ENCODE measurements at places on chromosomes 6 and 20.

DNA sequence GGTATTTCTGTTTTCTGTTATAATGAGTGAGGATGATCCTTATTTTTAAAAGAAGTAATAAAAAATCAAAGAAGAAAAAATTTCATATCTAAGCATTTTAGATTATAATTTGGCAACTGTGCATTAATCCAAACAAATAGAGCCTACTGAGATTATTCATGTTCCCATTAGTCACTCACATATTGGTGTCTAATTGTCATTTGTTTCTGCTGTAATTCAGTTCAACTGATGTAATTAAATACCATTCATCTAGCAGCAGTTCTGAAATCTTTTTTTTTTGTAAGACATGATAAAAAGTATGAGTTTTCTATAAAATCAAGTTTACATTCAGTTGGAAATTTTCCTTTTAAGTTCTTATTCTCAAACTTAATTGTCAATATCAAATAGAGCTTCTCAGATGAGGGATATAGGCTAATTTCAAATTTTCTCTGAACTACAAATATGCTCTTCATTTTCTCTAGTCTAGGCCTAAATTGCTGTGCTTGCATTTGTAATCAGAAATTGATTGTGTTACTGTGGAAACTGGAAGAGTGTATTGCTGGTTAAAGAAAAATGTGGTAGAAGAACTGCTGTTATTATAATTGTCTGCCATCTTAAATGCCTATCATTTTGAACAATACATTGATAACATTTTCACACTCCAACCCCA lies 23.6 kb downstream of the PACRG start:
- no peak for DNase-seq

DNA sequence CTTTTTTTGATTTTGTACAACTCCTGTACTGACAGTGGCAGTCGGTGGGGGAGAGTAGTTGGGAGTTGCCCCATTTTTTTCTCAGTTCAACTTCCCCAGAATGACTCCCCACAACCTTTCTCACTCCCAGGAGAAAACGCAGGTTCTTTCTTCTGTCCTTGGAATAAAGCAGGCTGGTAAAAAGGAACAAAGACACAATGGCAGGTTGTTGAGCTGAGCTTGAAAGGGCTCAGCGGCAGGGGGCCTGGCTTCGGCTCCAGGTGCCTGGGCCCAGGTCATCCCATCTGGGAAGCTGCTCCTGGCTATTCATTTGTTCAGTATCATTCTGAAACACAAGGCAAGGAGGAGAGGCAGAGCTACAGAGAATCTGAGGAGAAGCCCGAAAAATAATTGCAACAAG lies 46.2 kb downstream of the PROKR2 start:
- no peak for DNase-seq

GRCh38 chr20:61435184-61435822 lies 183.2 kb downstream of the CDH4 start:
- DNase-seq: no peak

DNA sequence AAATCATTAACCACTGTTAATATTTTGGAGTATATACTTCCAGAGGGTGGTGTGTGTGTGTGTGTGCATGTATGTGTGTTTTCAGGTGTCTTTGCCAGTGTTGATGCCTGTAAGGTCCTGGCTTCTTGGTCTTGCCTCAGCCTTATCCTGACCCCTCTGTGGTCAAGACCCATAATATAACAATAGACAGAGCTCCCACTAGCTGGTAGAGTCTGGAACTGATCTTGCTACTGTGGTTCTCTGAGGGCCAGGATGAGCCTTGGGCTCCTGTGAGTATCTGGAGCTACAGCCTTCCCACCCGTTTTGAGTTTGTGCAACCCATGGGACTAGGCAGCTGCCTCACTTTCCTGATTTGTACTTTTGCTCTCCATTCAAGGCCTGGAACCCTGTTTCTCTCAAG lies 191.0 kb downstream of the IBTK start:
- no peak for DNase-seq

DNA sequence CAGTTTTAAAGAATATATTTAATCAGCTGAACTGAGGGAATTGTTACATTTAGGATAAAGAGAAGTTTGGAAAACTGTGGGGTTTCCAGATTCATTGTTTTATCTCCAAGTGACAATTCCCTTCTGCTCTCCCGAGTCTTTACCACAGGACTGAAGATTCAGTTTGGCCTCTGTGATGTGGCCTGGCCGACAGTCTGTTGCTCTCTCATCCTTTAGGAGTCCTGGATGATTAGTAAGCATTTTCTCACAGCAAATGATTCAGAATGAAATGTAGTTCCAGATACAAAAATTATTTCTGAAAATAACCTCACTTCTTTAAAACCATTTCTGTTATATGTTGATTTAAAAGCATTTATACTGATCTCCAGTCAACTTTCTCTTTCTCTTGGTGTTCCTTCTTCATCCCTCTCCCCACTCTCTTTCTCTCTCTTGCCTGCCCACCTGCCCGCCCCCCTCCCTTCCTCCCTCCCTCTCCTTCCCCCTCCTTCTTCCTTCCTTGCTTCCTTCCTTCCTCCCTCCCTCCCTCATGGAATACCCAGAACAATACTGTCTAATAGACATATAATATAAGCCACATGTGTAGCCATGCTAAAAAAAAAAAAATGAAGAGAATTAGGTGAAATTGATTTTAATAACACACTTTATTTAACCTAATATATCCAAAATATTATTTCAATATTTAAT lies 254.9 kb downstream of the PRL start:
- no peak for DNase-seq

GRCh38 chr6:29705389-29706231 lies 17.6 kb upstream of the HLA-F start:
- no peak for DNase-seq

DNA sequence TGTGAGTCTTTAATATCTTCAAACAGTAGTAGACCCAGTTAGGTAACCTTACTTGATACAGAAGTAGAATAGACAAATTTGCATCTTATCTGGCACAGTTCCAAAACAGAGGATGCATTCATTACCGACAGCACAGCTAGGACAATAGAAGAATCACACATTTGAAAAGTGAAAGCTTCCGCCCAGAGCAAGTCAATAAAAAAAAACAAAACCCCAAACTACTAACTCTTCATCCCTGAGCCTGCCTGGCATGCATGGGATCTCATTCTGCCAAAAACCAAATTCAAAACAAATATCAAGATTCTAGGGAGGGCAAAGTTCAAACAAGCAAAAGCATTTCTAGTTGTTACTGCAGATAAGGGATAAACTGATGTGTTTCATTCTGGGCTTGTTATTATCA lies 235.4 kb downstream of the BTBD9 start:
- no peak for DNase-seq

DNA sequence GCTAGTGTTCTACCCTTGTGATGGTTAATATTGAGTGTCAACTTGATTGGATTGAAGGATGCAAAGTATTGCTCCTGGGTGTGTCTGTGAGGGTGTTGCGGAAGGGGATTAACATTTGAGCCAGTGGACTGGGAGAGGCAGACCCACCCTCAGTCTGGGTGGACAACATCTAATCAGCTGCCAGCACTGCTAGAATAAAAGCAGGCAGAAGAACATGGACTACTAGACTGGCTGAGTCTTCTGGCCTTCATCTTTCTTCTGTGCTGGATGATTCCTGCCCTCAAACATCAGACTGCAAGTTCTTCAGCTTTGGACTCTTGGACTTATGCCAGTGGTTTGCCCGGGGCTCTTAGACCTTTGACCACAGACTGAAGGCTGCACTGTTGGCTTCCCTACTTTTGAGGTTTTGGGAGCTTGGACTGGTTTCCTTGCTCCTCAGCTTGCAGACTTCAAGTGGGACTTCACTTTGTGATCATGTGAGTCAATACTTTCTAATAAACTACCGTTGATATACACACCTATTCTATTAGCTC lies 50.1 kb downstream of the SDHAF4 start:
- DNase-seq: no peak

DNA sequence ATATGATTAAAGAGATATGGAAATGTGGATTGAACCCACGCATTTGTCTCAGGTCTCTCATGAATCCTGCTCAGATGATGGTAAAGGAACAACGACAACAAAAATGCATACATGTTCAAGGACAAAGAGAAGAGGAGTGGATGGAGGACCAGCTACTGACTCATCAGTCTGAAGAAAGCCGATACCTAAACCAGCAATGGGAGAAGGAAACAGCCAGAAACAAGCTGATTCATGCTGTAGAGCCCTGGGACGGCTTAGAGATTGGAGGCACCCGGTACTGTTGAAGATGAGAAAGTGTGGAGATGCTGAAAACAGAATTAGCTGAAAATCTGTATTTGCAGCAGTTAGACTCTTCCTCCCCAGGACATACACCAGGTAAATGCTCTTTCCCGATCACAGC lies 14.4 kb upstream of the RIPPLY2 start:
- DNase-seq: no peak

- DNase-seq: no peak
Observed at GRCh38 chr6:157198425-157199279, 124.7 kb downstream of the TMEM242 start.

DNA sequence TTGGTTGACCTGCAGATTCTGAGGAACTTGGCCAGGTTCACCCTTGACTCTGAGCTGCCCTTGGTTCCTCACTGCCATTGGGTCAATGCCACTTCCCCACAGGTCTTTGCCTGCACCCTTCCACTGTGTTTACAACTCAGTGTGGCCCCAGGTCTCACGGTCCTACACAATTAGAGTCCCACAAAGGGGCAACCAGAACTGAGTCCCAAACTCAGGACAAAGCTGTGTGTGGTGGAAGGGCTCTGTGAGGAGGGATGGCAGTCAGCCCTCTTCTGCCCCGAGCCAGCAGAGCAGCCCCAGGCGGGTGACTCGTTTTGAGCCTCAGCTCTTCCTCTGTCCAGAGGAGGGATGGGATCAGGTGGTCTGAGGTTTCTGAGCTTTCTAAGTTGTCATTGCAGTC lies 69.5 kb downstream of the NPEPL1 start:
- no peak for DNase-seq

DNA sequence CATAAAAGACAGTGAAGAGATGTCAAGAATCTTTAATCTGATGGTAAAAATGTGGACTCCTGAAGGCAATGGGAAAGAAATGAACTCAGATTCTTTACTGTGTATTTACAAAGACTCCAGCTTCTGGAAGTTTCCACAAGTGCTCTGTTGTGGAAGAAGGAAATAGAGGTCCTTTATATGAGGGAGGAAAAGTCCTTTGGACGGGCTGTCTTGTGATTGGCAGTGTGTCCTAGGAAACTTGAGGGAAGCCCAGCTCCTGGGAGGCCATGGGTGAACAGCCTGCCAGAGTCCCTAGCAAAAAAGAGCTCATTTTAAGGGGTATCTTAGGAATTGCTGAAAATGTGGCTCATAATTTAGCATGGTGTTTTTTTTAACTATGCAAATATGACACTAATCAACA lies 92.0 kb downstream of the RNASET2 start:
- DNase-seq: no peak

DNA sequence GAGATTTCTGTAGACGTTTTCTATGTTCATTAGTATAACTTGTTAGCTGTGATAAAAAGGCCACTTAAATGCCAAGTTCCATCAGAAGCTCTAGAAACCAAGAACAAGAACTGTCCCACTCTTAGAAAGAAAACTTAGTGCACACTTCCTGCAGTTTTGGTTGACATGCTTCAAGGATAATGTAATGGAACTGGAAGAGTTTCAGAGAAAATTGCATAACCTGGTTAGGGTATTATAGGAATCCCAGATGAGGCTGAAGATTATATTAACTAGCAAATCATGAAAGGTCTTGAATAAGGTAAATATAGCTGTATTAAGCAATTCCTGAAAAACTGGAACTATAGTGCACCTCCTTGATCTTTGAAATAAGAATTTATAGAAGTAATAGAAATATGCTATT lies 1.8 kb upstream of the PHACTR2 start:
- DNase-seq: no peak

DNA sequence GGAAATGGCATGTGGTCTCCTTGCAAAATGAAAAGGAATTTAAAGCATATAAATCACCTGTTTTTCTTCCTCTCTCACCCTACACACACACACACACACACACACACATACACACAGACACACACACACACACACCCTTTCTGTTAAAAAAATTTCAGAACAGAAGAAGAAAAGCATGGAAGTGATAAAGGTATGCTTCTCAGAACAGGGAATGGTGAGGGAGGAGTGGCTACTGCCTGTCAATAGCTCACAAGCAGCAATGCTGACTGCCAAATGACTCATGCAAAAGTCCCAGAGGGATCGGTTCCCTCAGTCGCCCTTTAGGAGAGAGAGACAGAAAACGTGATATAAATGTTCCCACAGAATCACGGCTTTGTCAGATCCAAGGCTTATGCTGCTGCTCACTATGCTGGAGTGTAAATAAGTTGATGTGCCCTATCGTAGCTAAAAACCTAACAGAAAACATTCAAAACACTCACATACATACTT lies 102.6 kb downstream of the IBTK start:
- DNase-seq: no peak

DNA sequence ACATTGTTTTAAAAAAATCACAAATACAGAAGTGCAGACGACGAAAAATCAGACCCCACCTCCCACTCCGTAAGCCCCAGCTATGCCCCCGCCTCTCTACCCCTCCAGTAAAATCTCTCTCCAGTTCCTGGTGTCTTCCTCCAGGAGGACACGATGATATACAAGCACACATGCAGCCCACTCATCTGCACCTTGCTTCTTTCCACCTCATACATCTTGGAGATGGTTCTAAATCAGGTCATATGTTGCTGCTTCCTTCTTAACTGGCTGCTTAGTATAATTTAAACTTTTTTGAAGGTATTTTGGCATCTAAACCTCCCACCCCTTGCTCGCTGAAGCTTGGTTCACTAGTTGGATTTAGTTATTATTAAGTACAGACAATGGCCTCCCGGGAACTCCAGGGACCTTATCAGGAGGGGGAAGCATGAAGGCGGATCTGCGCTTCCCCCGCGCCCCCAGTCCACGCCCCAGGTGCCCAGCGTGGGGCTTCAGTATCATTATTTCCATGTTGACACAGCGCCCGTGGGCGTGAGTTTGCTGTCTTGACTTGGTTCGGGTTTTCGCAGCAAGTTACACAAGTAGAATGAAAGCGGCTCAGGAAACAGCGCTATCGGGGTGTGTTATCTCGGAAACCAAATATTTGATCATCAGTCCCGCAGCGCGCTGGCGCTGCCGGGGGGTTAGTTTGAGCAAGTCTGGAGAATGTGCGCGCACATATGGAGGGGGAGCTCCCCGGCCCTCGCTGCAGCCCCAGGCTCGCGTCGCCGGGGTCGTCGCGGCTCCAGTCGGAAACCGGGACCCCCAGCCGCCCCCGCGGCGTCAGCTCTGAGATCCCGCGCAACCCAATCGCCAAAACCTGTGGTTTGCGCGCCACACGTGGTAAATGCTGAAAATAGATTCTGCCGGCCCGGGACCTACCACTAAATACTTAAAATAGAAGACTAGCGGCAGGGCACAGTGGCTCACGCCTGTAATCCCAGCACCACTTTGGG lies 2.3 kb downstream of the BMP7 start:
- no peak for DNase-seq

DNA sequence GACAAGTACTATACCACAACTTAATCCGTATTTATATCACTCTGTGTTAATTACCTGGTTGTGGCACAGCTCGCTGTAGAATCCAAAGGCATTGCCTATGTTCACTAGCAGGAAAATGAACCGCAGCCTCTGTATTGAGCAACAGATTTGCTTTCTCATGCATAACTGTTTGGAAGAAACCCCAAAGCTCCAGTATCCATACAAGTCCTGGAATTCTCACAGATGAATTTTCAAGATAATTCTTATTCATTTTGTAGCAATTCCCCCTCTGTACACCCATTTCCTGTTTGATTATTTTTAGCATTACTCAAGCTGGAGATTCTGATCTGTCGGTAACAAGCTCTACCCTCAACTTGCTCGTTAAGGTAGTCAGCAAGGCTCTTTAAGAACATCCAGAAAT lies 63.5 kb downstream of the STMND1 start:
- DNase-seq: no peak

- no peak for DNase-seq
Observed at GRCh38 chr6:8137529-8137939, 35.2 kb upstream of the EEF1E1 start.

- DNase-seq: no peak
Observed at GRCh38 chr6:5657684-5658430, 348.9 kb downstream of the NRN1 start.

All from naive thymus-derived CD8-positive, alpha-beta T cell (primary cell).